ENCODE measurements at places on chromosomes 4 and X. TPM values are rescaled to one million over a fixed set of nuclear protein-coding genes. Genes with fewer than 3 reads are reported as not detected.

MAGEB6B gene
- not detected for polyA plus RNA-seq

SOWAHD gene
- polyA plus RNA-seq: 0.39 TPM

NDUFB11 gene
- 46.8 TPM for polyA plus RNA-seq

CT45A10 gene
- polyA plus RNA-seq: not detected

PCDH18 gene
- 122 TPM for polyA plus RNA-seq

S100P gene
- 0.06 TPM for polyA plus RNA-seq

PROM1 gene
- polyA plus RNA-seq: not detected

CTAG1A gene
- polyA plus RNA-seq: not detected

TMEM156 gene
- 0.15 TPM for polyA plus RNA-seq

HELT gene
- polyA plus RNA-seq: not detected

RPL10 gene
- polyA plus RNA-seq: 7,037 TPM

NFXL1 gene
- polyA plus RNA-seq: 9.7 TPM

P2RY8 gene
- not detected for polyA plus RNA-seq

UNC5C gene
- not detected for polyA plus RNA-seq

RBMX2 gene
- polyA plus RNA-seq: 12.6 TPM

DNA sequence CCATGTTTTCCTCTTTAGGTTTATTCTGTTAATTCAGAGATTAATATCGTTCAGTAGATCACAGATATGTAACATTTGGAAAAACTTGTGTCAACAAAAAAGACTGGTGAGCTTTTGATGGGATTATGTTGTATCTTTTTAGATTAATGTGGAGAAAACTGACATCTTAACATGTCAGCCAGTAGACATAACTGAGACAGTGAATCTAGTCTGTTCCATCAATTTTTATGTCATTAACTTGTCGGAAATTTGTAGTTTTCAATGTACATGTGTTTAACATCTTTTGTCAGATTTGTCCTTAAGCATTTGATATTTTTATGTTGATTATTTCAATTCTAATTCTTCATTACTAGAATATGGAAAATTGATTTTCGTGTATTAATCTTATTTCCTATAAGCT is 42.0 kb downstream of the APELA start:
- no peak for DNase-seq

DNA sequence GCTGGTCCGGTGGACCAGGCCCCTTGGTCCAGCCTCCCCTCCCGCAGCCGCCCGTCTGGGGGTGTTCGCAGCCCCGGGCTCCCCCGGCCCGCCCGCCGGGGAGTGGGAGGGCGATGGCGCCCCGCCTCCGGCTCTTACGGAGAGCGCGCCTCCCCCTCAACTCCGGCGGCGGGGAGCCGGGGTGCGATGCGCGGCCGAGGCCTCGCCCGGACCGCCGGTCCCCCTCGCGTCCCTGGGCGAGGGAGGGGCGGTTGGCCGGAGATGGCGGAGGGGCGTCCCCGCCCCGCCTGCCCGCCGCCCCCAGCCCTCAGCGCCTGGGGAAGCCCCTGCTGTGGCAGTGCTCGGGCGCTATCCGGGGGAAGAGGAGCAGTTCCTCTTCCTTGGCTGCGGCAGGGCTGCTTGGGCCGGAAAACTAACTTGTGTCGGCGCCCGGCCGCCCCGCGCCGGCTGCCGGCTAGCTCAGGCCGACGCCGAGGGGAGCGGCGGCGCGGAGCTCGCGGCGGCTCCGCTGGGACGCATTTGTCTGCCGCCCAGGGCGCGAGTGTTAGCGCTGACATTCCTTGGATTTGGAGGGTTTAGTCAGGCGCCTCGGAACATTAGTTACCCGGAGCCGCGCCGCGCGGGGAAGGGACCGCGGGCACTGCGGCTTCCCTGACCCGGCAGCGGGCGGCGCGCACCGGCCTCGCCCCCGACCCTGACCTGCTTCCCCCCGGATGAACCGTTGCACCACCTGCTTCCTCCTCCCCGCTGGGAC is 994 bp downstream of the GALNT7 start:
- DNase-seq: no peak

- DNase-seq: no peak
Measured at GRCh38 chrX:19954335-19955096, 36.3 kb downstream of the BCLAF3 start.

DNA sequence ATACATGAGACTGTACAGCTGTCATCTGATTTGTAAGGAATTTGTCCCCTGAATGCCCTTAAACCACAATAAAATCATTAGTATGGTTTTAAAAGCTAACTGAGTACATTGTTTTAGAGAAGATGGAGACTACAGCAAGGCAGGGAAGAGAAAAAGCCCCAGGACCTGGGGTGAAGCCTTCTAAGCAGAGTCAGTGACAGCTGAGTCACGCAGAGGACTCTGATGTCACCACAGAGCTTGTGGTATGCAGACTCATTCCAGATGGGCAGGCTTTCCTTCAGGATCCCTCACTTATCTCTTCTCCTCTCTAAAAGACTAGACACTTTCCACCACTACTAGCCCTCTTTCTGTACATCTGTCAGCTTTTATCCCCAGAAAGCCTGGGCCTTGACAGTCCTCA is 97.1 kb upstream of the ATOH1 start:
- DNase-seq: no peak

DNA sequence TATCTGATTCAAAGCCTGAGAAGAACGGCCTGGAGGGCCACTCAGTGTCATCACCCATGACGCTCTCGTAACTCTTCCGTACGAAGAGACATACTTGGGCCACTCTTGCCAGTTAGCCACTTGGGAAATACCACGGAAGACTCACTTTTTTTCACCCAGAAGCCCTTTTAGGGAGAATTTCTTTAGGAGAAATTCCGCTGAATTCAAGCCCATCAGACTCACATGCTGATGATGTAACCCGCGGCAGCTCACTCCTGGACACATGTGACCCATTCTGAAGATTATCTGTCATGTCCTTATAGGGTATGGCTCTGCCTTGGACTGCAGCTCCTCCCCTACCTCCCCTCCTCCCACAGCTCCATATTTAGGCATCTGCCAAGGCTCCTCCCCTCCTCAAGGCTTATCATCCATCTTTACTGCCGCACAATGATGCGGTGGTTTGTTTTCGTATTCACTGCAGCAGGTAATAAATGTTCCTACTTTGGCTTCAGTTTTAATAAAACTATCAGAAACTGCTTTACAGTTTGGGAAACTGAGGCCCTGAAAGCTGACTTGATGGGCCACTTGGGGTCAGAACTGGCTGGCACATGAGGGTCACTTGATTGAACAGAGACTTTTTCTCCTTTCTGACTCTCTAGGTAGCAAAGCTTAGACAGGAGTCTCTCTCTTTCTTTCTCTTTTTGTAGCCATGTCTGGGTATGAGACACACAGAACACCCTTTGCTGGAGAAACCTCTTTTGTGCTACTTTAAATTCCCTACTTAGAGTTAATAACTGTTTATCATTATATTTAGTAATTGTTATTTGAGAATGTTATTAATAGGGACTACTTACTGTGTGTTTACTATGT is 42.1 kb downstream of the RHOH start:
- no peak for DNase-seq

GRCh38 chr4:10104211-10104990 is 12.2 kb downstream of the WDR1 start:
- no peak for DNase-seq

DNA sequence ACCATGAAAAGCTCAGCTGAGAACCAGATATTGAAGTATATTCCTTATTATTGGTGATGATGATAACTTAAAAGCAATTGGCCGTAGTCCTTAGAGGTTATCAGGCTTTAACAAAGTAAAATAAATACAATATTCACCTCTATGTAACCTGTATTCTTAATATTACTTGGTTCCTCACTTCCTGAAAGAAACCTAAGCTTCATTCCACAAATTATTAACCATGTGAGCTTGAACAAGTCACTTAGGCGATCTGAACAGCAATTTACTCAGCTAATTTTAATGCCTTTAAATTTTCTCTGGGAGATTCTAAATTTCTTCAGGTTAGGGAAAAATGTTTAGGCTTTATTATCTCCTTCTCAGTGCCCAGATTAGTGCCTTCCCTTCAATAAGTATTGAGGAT is 69.2 kb downstream of the CLDN22 start:
- no peak for DNase-seq

- no peak for DNase-seq
Measured at GRCh38 chr4:16759931-16760582, 138.4 kb downstream of the LDB2 start.

GRCh38 chrX:21907260-21907659 is 33.2 kb upstream of the SMS start:
- DNase-seq: no peak

GRCh38 chrX:118879586-118879985 is 56.0 kb downstream of the ZCCHC12 start:
- no peak for DNase-seq

DNA sequence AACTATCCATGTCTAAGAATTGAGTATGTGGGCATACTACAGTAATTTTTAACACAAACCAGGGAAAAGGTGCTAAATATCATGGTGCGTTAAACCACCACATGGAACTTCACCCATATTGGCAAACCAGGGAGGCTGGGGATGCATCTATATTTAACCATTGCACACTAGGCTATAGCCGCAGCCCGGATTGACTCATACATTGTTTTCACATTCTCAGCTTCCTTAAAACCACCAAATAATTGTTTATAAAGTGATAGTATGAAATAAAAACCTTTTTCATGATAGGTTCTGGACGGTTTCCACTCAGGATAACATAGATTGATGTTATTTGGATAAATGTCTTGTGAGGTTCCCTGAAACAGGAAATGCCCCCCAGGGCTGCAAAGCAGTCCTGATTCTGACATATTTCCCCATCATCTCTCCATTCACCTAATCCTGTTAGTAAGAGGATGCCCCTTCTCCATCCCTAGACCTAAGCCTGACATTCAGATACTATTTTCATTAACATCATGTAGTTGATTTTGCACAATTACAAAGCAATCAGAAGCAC is 7.9 kb downstream of the COL25A1 start:
- DNase-seq: no peak

DNA sequence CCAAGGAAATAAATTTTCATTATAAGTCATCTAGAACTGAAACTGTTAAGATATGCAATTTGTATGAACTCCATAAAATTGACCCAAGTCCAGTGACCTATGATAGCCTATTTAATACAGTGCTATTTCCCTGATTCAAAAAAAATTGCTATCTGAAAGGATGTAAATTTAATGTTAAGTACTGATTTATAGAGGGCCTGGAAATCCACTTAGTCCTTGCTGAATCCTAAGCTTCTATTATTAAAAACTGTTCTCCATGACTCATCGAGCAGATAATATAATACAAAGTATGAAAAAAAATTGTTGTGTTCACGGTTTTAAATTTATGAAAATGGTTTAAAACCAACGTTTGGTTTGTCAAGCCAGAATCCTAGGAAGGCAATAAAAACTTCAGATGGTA is 704.8 kb upstream of the AADAT start:
- DNase-seq: no peak

DNA sequence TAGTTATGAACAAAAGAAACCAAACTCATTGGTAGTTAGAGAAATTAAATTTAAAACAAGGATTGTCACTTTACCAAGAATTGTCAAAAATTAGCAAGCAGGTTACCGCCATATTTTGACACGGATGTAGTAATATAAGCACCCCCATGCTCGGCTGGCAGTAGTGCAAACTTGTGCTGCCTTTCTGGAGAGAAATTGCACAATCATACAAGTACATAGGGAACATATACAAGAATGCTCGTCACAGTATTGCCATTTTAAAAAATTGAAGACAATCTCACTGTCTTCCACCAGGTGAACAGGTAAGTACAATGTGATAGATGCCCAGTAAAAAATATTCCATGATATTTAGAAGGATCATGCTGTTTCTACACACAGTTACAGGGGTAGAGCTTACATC is 55.6 kb upstream of the SLC39A8 start:
- DNase-seq: no peak

GRCh38 chr4:53490965-53491622 is 100.2 kb downstream of the LNX1 start:
- peak; percentile 86 for DNase-seq

DNA sequence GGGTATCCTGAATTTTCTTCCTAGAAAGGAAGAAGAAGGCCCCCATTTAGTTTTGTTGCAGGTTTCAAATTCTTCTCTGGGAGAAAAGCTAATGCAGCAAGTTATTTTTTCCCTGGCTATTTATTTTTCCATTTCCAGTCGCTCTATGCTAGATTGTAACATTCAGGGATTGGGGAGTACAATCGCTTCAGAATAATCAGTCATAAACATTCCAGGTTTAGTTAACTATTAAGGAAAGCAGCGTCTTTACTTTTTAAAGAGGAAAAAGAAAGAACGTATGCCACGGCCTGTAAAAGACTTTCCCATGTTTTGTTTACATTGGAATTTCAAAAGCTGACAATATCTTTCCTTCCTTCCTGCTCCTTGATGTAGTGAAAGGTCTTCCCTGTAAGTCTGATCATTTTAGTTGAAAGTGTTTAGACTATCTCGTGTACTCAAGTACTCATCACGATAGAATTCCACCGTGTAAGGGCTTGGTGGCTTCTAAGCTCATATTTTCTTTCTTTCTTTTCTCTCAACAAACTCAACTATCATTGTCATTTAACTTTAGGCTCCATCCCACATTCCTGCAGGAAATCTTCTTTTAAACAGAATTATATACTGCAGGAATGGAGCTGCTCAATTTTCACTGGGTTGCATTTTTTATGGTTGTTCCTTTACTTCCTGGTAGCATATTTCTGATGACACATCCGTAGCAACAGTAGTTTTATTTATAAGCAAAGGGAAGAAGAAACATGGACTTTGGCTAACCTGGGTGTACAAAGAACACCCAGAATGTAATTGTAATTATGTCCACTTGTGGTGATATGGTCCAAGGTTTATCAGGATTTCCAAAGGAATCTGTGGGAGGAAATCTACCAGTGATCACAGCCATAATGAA is 213.1 kb upstream of the FAT1 start:
- DNase-seq: peak; percentile 79

GRCh38 chr4:94814237-94814636 is 56.5 kb downstream of the BMPR1B start:
- DNase-seq: no peak

DNA sequence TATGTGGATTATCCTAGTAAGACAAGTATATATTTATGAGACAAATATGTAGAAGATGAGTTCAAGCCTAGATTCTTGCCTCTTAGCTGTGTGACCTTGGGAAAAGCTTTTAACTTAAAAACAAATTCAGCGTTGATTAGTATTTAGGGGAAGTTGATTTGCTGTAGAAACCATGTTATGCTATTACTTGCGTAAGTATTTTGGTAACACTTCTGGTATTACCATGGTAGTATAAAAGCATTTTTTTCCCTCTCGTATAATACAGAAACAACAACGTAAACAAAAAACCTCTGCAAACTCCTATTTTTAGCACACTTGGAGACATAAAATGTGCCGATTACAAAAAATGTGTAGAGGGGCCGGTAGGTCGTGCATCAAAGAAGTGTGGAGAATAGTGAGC is 33.2 kb downstream of the STAG2 start:
- DNase-seq: no peak

GRCh38 chrX:619812-620531 is 10.6 kb upstream of the SHOX start:
- DNase-seq: no peak
